NCI-H226 (cell line): ENCODE measurements at places on chromosomes 7 and 10.

- no peak for DNase-seq
These were observed 238.8 kb upstream of the LRGUK start for GRCh38 chr7:133888061-133888930.

- DNase-seq = peak; percentile 9
These were observed 107.8 kb upstream of the PPP1R3A start for GRCh38 chr7:114026486-114027089.

DNA sequence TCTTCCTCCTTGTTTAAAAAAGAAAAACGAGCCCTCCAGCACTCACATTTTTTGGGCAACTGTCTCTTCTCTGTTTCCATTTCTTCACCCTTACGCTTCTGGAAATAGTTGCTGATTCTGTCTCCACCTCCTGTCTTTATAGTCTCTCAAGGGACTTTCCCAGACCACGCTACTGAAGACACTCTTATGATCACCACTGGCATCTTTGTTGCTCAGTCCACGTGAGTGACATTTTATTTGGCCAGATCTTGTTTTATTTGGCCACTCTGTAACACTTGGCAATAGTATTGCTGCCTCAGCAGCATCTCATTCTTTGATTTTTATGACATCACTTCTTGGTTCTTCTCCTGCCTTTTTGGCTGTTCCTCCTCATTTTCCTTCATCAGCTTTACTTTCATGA lies 21.6 kb upstream of the NME8 start:
- DNase-seq = no peak

- DNase-seq = no peak
These were observed 48.3 kb upstream of the FAM171A1 start for GRCh38 chr10:15419279-15419874.

DNA sequence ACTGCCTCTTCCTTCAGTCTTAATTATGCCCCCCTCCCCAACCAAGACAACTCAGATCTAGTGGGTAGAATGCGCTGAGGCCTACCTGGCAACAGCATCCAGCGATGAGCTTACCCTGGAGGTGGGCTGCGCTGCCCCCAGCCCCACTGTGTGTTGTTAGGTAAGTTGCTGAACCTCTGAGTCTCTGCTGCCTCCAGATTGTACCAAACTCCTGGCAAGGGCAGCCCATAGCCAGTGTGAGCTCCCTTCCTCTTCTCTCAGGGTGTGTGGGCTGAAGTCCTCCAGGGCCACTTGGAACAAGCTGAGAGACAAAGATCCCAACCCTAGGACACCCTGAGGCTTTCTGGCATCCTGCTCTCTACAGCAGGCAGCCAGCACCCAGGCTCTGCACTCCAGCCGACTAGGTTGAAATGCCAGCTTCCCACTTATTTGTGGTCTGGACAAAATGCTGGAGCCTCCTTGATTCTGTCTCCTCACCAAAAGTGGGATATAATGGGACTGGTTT lies 135.3 kb downstream of the ARHGAP22 start:
- DNase-seq = no peak

GRCh38 chr10:129966370-129966888 lies 2.4 kb upstream of the EBF3 start:
- DNase-seq = no peak
